ENCODE measurements at places on chromosomes 4 and X.

DNA sequence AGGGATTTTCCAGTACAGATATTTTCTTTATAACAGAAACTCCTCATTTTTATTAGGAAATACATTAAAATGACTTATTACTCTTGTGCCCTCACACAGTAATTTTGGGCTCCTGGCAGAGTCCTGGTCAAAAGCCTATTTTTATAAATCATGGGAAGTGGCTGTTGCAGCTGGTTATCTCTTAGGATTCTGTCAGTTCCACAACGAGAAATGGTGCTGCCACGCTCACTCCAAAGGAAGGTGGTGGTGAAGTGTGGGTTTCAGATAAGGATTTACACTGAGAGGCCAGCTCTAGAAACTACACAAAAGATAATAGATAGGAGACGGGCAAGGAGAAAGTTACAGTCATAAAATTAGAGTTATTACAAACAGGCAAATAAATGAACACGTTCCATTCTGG lies 159.2 kb upstream of the FAM241A start:
- DNase-seq: no peak

GRCh38 chrX:17553469-17553868 lies 178.5 kb downstream of the NHS start:
- DNase-seq: no peak

DNA sequence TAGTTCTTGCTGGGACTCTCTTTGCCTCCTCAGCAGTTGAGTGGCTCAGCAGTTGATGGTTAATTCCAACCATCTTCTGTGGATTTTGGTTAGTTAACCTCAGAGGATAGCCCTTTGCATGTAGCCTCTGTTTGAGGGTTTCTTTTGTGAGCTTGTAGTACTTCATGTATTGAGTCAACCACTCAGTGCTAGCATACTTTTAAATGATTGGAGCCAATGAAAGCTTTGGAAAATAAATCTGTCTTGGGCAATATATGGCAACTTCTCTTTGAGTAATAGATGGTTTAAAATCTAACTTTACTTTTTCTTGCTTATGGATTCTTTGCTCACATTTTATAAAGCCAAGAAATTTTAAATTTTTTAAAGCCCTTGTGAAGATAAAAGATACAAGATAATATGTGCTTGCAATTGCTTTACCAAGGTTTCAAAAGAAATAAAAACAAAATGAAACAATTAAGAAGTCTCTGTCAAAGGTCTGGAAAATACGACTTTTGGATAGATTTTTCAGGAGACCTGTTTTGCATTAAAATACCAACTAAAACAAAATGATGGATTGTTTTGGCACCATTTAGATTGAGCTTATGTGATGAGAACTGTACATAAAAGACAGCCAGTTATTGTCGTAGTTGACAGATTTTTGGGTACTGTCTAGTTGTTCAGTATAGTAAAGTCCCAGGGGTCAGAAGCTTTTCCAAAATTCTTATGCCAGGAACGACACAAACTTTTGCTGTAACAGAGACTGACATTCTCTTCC lies 181.9 kb downstream of the SPRY1 start:
- DNase-seq: no peak

- peak; percentile 73 for DNase-seq
Observed at GRCh38 chr4:55395529-55396307, at the start of gene TMEM165. Gene TMEM165 (plus strand): TSS chr4:55395957. CDS start chr4:55396190, 233 bp downstream.

DNA sequence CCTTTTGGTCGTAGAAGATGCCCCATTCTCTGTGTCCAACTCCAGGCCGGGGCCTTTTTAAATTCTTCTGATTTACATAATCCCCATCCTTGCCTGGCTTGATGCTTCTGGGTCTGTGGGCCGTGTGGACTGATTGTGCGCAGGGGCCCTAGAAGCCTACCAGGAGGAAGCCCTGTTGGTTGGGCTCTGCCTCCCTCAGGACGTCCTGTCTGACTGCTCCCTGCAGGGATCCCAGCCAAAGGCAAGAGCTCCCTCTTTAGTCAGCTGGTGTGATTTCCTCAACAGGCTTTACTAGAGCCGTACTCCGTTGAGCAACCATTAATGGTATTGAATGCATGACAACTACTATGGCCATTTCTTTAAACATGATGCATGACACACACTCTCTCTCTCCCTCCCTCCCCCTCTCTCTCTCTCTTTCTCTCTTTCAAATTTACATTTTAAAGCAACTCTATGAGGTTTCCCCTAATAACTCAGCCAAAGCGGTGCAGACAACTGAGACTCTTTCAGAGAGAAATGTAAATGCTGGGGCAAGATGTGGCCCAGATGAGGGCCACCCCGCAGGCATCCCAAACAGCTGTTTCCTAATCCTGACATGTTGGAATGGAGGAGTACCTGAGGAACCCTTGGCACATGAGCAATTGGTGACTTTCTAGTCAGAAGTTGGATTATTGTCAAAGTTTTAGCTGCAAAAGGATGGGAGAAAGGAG lies 117.3 kb downstream of the DRD5 start:
- DNase-seq: no peak

DNA sequence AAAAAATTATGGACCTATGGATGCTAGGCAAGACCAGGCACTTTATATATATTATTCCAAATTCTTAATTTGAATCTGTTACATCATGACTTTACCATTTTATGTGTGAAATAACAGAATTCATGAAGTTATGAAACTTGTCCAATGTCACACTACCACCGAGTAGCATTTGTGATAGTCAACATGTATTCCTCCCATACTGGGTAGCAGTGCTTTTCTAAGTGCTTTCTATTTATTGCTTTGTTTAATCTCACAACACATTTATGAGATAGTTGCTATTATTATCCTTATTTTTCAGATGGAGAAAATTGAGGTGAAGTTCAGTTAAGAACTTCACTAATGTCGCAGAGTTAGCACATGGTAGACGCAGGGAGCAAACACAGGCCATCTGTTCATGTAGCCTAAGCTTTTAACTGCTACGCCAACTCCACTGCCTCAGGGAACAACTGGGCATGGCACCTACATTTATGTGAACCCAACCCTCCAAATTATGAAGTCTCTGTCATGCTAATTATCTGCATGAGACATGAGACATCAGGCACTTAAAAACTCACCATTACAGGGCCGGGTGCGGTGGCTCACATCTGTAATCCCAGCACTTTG lies 20.8 kb downstream of the GUCY1A1 start:
- DNase-seq: no peak

All from NCI-H1105 treated with DMSO at 0.1 percent for 48 hours (cell line).